ENCODE measurements at places on chromosomes 16 and 17.
A peak's percentile ranks its signal among the peaks of the same experiment; 100 is the strongest.

- DNase-seq, result peak; percentile 16
These were observed 1.7 kb downstream of the RPH3AL start for GRCh38 chr17:350706-351448.

DNA sequence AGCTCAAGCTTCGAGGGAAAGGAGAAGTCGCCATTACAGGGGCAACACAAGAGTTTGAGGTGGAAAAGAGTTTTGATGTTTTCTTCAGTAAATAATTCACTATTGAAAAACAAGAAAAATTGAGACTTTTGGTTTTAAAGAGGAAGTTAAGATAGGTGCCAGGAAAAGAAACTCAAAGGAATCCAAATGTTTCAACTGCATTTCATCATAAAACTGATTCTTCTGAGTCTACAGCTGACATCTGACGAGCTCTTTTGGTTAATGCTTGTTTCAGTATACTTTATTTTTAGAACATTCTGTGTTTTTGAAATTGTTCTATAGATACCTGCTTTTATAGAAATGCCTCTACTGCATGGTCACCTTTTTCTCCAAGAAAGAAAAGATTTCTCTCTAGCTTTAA lies 54.0 kb downstream of the ERN1 start:
- peak; percentile 38 for DNase-seq

DNA sequence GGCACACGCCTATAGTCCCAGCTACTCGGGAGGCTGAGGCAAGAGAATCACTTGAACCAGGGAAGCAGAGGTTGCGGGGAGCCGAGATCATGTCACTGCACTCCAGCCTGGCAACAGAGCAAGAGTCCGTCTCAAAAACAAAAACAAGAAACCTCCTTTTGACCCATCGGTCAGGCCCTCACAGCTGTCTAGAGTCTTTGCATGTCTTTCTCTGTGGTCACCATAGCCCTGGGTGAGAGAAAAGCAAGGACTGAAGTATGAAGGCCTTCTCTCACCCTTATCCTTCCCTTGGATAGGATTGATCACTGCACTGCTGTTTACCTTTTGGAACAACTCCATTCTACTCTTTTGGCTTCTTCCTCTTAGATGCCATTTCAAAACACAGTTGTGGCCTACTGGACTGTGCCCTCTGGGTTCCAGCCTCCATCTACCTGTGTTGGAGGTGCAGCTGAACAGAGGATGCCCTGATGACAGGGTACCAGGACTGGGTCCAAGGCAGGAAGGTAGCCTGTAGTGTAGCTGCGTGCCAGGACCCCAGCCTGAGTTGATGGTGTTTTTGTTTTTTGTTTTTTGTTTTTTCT lies 37.1 kb downstream of the LDHD start:
- DNase-seq, result no peak

DNA sequence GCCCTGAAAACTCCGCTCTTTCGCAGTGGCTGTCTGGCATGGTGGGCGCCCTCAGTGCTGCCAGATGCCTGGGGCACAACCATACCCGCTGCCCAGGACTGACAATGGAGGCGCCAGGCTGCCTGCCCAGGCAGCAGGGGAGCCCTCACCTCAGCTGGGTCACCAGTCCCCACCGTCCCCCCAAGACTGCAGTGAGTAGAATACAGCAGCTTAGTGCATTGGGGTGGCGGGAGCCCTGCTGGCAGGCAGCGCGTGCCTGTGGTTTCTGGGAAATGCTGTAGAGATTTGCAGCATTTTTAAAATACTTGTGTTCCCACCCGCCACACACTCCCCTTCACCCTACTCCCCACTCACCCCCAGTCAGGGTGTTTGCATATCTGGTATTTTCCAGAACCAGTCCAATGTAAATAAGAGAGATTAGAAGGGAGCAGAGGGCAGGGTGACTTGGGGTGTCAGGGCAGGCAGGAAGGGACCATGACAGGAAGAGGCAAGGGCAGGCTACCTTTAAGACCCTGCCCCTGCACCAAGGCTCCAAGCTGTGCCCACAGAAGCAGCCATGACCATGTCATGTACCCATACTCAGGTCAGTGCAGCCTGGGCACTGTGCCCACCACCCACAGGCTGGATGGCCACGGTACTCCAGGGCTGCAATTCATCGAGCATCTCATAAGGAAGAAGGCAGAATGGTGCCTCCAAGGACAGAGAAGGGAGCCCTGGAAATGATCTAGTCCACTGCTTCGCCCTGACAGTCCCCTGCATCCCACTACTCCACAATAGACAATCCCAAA lies 21.5 kb downstream of the MYO18A start:
- DNase-seq, result peak; percentile 81

DNA sequence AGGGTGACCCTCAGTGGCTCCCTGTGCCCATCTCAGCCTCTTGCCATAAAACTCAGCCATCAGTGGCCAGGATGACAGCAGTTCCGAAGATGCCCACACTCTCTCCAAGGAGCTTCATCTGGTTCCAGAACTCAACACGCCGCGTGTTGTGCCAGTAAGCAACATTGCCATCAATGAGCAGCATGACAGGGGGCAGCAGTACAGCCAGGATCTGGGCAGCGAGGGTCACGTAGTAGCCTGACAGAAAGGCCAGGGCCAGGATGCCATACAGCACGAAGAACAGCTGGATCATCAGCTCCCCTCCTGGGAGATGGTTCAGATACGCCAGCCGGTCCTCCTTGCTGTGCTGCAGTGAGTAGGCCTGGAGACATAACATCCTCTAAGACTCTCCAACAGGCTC lies 2.9 kb downstream of the TMEM101 start:
- no peak for DNase-seq

DNA sequence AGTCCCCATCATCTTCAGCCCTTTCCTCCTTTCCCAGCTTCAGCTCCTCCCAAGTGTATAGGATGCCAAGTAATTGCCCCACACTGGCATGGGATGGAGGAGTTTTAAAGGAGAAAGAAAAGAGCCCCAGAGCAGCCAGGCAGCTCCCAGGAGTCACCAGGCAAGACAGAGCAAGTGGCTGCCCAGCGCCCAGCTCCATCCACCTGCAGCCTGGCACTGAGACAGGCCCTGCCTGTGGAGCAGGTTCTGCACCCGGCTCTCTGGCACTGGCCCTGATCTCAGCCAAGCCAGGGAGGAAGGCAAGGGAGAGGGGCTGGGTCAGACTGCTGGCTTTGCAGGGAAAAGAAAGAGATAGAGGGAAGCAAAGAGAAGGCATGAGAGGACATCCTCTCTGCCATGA lies 21.7 kb downstream of the FOXN1 start:
- no peak for DNase-seq

DNA sequence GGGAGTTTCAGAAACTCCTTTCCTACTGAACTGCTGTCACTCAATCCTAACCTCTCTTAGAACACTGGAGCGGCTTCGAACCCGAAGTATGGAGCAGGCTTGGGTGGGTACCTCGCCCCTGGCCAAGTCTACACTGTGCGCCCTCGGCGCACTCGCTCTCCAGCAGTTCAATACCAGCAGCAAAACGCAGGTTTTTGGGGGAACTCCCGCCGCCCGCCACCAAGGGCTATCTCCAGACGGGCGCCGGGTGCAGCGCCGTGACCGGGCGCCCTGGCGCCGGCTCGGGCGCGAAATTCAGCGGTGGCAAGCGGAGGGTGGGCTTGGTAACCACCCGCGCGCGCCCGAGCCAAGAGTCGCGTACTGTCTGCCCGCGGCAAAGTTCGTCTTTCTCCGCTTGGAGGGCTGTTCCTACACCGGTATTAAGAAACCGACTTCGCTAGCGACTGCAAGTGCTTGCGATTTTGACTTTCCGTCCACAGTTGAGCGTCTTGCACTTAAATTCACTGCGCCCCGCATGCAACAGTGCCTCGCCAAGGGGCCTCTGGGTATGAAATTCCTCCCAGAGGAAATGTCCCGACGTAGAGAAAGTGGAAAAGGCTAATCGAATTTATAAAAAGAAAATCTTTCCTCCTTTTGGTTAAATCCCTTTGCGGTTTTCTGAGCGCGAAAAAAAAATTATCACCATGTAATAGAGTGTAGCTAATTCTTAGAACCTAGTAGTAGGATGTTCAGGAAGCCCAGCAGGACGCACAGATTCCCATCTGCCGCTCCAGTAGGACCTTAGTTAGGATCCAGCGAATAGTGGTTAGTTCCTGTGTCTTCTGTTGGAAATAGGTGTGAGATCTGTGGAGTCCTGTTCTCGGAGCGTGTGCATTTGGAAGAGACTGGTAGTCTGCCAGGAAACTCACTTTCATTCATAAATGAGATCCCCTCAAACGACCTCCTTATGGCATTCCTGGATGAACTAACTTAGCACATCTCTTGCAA lies 5.0 kb upstream of the SALL1 start:
- DNase-seq, result peak; percentile 48

GRCh38 chr17:44438636-44439035 lies 49.2 kb upstream of the ITGA2B start:
- DNase-seq, result no peak

GRCh38 chr17:63722403-63722802 lies 19.2 kb downstream of the STRADA start:
- no peak for DNase-seq

- DNase-seq, result peak; percentile 71
These were observed at the start of gene BRD7 for GRCh38 chr16:50368410-50369132. Gene BRD7, minus strand, starts transcription at chr16:50368988. Its CDS starts 214 bp downstream, at chr16:50368774.

DNA sequence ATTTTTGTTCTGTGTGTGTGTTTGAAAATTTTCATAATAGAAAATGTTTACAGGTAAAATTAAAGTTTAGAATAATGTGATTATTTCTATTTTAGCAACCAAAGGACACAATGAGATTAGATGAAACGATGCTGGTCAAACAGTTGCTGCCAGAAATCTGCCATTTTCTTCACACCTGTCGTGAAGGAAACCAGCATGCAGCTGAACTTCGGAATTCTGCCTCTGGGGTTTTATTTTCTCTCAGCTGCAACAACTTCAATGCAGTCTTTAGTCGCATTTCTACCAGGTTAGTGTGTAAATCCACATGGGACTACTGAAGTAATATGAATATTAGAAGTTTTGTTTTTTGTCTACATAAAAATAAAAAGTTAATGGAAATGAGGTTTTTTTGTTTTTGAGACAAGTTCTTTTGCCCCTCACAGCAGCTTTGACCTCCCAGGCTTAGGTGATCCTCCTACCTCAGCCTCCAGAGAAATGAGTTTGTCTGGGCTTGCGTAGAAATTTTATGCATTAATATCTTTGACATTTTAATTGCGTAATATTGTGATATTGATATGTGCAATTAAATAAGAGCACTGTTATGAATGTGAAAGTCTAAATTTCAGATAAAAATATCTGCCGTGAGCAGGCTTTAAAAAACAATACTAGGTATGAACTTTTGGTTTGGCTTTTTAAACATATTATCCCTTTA lies 68.5 kb downstream of the NF1 start:
- DNase-seq, result no peak

DNA sequence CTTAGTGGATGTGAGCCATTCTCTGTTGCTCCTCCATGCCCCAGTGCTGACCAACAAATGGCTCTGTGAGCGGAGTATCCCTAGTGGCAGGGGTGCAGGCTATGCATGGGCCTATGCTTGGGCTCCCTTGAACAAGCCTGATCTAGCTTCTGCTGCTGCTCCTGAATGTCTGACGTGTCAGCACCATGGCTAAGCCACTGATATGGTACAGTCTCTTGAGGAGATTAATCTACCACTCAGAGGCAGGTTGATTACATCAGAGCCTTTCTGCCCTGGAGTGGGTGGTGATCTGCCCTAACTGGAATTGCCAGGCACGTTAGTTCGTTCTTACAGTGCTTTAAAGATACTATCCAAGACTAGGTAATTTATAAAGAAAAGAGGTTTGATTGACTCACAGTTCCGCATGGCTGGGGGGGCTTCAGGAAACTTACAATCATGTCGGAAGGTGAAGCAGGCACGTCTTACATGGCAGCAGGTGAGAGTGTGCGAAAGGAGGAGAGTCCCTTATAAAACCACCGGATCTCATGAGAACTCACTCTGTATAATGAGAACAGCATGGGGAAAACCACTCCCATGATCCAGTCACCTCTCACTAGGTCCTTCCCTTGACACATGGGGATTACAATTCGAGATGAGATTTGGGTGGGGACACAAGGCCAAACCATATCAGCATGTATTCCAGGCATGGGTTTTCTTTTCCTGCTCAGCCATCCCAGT lies 41.5 kb upstream of the B4GALNT2 start:
- DNase-seq, result no peak

- peak; percentile 66 for DNase-seq
These were observed 55.2 kb downstream of the RAI1 start for GRCh38 chr17:17736205-17737183.

GRCh38 chr16:89393738-89394406 lies 96.5 kb downstream of the ANKRD11 start:
- no peak for DNase-seq

- DNase-seq, result no peak
These were observed 28.3 kb downstream of the XPO6 start for GRCh38 chr16:28183484-28183883.

DNA sequence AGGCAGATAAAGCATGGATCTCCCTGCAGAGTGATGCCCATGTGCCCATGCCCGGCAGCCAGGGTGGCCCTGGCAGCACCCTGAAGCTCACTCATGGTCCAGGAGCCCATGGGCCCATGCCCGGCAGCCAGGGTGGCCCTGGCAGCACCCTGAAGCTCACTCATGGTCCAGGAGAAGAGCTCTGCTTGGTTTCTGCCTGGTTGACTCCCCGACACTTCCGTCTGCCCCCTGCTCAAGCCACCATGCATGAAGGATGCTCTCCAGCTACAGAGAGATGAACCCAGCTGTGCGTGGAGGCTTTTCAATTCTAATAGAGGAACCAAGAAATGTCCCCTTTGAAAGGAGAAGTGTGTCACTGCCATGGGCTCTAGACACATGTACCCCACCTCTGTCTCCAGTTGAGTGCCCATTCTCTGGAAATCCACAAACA lies 8.7 kb downstream of the CCL17 start:
- no peak for DNase-seq

- DNase-seq, result no peak
These were observed 168.5 kb downstream of the NPIPB11 start for GRCh38 chr16:29237971-29238370.

DNA sequence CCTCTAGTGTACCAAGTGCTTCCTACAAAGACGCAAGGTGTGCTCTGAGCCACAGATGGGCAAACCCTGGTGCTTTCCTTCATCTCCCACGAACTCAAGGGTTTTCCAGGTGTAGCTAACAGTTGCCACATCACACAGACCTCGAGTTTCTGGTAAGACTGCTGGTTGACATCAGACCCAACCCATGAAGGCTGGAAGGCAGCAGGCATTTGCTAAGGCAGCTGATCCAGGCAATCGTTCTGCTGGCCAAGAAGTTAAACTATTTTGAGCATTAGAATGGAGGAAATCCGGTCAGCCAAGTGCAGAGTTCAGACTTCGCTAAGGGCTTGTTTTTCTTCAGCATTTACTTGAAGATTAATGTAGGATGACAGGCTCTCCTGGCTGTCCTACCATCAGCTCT lies 11.5 kb downstream of the HAS3 start:
- DNase-seq, result no peak

GRCh38 chr16:16013812-16014211 lies 64.4 kb downstream of the ABCC1 start:
- no peak for DNase-seq

DNA sequence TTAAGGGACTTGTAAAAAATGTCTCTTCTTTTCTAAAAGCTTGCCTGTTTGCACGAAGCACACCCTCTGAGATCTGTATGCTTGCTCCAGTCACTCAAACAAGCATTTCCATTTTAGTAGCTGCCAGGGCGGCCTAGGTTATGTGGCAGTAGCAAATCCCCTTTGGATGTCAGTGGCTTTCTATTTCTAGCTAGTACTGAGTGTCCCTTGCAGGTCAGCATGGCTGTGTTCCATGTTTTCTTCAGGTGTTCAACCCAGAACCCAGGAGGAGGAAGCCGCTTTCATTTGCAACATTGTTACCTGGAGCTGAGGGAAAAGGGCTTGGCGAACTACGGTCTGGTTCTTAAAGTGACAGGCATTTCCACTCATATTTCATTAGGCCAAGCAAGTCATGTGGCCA lies 36.4 kb downstream of the FOXL1 start:
- no peak for DNase-seq
